Calu3 (cell line): ENCODE measurements at places on chromosomes 11 and 22. TPM values are rescaled to one million over a fixed set of nuclear protein-coding genes. Genes with fewer than 3 reads are reported as not detected.
A peak's percentile ranks its signal among the peaks of the same experiment; 100 is the strongest.

DNA sequence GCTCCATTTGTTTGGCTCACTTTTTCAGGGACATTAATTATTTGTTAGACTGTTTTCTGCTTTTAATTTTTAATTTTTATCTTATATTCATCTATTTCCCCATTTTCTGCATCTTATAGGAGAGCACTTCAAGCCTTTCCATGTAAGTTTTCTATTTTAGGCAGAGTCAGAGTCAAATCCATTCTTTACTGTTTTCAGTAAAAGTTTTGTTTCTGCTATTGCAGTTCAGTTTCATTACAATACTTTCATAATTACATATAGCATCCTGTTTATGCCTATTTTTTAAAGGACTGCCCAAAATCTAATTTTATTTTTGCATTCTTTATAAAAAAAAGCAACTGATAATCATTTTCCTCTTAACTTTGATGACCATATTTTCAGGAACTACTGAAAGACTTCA is 3.8 kb upstream of the OR10A5 start:
- DNase-seq = no peak

- no peak for DNase-seq
These were observed 30.0 kb upstream of the ME3 start for GRCh38 chr11:86702220-86702983.

DNA sequence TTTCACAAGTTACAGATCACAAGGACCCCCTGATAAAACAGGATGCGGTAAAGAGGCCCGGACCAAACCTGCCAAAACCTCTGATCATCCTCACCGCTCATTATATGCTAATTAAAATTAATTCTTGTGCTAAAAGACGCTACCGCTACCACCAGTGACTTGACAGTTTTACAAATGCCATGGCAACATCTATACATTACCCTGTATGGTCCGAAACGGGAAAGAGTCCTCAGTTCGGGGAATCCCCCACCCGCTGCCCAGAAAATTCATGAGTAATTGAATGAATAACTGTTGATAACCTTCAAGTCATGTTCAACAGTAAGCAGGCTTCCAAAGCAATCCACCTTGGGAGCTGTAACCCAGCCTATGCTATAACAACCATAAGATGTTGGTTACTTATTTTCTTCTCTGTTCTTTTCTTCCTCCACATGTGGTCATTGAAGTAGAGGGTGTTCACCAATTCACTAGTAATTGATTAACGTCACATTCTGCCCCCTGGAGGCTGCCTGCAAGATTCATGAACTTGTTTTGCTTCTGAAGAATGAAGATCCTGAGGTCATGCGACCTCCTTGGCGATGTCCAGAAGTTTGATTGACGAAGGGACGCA is 20.6 kb downstream of the APOBEC3H start:
- DNase-seq = peak; percentile 81

- no peak for DNase-seq
These were observed 47.5 kb downstream of the HORMAD2 start for GRCh38 chr22:30127749-30128166.

DNA sequence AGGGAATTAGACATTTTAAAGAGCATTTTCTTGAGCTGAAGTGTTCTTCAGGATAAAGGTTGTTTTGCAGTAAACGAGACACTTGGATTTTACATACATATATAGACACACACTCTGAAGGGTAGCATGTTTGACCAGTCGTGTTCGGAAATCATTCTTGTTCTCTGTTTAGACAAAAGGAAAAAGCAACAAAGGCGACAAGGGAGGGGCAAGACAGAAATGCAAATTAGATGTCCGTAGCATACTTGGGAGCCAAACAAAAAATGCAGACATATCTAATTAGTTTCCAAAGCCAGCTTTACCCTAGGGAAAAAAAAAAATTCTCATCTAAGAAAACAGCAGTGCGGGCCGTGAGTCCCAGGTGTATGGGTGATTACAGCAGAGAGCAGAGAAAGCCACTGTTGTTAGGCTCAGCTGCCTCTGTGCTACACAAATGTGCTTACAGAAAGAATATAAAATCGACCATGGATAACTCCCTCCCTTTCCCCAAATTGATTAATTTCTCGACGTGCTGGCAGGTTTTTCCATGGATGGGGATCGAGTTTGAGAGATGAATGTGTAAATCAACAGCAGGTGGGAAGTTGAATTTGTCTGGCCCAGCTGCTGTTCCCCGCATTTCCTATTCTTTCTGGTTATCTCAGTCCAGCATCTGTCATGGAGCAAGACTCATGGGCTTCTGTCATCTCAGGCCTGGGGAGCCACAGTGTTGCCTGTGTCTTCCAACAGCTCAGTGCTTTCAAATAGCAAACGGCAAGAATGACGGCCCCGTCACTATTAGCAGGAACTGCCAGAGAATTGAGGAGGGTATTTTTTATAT is 176.5 kb upstream of the TTC12 start:
- DNase-seq = no peak

GRCh38 chr22:17692841-17693240 is 54.3 kb downstream of the BCL2L13 start:
- no peak for DNase-seq

GRCh38 chr11:71429701-71430100 is 18.5 kb downstream of the DHCR7 start:
- DNase-seq = no peak

The FJX1 gene
- 19.1 and 19.8 TPM in 2 replicates for total RNA-seq

The OR6T1 gene
- total RNA-seq = not detected in 2 replicates

The HOATZ gene
- not detected in 2 replicates for total RNA-seq

The OR56A1 gene
- total RNA-seq = not detected in 2 replicates

The P2RY6 gene
- total RNA-seq = 0.42 TPM in 1 of 2 replicates, not detected in the other

The TRPM5 gene
- total RNA-seq = not detected in 2 replicates
